ENCODE measurements at places on chromosomes 3 and 15.

GRCh38 chr3:179081885-179082284 lies 10.3 kb upstream of the ZMAT3 start:
- DNase-seq, result no peak

GRCh38 chr15:32794973-32795372 lies 77.2 kb downstream of the GREM1 start:
- DNase-seq, result no peak

- DNase-seq, result no peak
Measured at GRCh38 chr15:61216519-61216918, 12.6 kb downstream of the RORA start.

DNA sequence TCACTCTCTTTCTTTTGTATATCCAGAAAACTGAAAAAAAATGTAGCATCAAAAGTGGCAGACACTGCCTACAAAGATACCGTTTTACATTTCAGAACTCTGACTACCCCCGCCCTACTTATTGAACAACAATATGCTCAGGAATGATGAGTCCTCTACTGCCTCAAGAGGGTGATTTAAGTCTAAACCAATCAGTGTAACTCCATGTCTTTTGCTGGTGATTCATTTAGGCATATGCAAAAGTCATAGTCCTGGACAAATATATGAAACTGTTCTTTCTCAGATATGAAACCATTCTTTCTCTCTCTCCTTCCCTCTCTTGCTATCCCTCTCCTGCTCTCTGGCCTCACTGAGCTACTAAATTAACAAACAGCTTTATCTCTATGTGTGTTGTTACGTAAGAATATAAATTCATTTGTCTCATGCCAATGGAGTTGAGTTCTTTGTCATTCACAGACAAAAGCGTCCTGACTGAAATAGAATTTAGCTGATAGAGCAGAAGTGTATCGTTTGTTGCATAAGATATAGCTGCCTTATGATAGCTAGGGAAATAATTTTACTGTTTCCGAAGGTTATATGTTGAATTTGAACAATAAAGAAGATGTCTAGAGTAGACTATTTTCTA lies 133.7 kb upstream of the OSTN start:
- DNase-seq, result no peak

DNA sequence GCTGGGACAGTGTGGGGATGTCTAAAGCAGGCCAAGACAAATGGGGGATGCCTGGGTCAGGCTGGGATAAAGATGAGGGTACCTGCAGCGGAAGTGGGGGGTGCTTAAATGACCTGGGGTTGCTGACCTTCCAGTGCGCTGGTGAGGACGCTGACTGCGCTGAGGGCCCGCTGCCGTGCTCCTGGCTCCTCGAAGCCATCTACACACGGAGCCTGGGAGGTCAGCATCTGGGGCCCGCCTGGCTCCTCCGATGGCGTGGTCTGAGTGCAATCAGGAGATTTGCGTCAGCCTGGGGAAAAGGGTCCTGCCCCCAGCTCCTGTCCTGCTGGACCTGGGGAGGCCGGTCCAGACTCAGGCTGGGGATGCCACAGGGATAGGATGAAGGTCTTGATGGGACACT lies 50.7 kb downstream of the SCN5A start:
- DNase-seq, result no peak

DNA sequence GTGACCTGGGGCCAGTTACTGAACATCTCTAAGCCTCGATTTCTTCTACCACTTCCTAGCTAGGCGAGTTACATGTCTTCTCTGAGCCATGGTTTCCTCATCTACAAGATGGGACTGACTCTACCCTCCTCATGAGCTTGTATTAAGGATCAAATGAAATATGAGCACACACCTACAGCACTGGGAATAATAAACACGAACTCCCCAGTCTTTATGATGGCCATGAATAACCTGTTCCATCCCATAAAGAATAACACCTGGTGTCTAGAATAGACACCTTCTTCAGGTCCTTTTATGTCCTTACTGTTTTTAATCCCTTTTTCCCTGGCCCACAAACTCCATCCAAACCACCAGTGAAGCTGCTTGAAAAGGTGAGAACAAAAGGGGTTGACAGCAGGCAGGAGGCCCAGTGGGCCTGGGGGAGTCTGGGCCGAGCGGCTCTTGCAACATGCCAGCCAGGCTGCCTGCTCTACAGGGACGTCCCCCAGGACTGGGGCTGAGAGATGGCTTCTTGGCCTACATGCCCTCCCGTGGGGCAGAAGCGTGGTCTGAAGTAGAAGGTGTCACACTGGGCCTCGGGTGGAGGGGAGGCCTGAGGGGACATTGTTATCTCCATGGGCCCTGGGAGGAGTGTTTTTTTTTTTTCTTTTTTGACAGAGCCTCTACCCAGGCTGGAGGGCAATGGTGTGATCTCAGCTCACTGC lies 178.2 kb downstream of the RAB11A start:
- DNase-seq, result no peak

DNA sequence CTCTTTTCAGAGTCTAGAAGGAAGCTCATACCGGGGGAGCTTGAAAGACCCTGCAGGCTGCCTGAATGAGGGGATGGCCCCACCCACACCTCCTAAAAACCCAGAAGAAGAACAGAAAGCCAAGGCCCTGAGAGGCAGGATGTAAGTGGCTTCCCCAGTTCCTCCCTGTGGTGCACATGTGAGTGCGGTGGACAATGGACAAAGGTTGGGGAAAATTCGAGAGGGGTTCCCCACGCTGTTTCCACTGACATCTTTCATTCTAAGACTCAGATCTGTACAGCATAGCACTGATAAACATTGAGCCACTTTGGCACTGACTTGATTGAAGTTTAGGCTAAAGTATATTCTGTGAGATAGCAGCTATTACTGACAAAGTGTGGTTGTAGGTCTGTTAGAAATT lies 79.5 kb upstream of the UMPS start:
- no peak for DNase-seq

GRCh38 chr15:48888836-48889235 lies 10.9 kb downstream of the EID1 start:
- DNase-seq, result no peak

- no peak for DNase-seq
Measured at GRCh38 chr15:76795217-76795616, 109.9 kb downstream of the SCAPER start.

- no peak for DNase-seq
Measured at GRCh38 chr3:182710557-182711157, 82.6 kb upstream of the ATP11B start.

DNA sequence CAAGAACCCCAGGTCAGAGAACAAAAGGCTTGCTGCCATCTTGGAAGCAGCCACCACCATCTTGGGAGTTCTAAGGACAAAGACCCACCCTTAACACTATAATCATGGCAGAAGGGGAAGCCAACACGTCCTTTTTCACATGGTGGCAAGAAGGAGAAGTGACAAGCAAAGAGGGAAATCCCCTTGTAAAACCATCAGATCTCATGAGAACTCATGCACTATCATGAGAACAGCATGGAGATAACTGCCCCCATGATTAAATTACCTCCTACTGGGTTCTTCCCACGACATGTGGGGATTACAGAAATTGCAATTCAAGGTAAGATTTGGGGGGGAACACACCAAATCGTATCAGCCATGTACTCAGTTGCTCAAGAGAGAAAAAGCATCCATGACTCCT lies 21.1 kb upstream of the GBE1 start:
- DNase-seq, result no peak

- DNase-seq, result no peak
Measured at GRCh38 chr3:183527428-183528379, 27.8 kb downstream of the KLHL6 start.

DNA sequence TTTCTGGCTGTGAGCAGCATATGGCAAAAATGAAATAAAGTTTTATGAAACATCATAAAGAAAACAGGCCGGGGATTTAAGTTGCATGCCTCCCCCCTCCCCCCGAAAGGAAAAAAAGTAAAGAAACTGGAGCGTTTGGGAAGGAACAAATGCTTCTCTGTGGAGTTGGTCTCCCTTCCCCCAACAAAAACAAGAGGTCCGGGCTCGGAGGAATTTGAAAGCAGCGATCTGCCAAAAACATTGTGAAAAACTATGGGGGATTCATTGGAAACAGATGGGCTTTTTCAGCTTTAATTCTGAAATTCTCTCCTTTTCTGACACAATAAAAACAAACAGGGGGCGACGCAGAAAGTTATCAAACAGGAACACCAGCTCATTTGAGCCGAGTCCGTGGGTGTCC lies 17.0 kb downstream of the RGMA start:
- DNase-seq, result no peak

DNA sequence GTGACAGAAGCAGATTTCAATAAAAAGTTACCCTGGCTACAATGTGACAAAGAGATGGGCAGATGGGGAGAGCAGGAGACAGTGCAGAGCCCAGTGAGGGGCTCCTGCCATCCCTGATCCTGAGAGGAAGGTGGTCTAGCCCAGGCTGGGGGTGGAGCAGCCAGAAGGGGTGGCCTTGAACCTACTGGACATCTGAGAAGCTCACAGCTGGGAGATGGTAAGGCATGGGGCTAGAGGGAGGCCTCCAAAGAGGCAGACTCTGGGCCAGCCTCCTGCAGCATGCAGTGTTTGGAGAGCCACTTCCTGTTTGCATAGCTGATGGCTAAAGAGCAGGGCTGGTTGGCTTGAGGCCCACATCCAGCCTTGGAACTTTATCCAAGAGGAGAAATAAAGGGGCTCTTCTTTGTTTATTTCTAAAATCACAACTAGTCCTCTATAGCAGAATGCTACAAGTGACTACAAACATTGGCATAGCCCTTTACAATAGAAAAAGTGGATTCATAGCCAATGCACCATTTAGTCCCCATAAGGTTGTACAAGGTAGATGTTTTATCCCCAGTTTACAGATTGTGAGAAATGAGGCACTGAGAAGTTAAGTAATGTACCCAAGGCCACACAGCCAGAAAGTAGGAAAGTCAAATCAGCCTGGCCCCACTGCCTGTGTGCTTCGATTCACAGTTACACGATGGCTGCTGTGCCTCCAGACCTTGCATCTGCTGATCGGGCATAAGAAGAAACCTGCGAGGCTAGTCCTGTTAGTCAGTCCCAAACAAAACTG lies 4.6 kb downstream of the EFCC1 start:
- DNase-seq, result no peak

GRCh38 chr15:99590913-99591646 lies 25.3 kb downstream of the MEF2A start:
- no peak for DNase-seq

DNA sequence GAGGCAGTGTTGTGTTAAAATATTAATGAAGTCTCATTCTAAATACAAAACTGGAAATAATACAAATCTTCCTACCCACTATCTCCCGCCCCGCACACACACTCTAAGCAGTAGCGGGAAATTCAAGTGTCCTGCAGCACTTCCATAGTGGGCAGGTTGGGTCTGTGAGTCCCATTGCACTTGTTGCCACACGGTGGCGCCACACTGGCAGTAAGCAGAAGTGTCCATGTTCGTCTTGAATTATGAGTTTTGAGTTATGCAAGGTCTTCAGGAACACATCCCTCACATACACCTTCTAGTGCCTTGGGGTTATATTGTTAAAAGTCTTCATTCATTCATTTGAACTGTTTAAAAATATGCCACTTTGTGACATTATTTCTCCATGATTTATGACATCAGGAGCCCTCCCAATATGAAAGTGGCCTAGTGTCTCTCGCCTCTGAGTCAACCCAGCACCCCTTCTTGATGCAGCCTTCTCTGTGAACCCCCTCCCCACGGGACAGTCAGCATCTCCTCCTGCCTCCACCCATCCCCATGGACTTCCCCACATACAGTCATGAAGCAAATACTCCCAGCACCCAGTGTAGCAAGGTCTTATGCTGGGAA lies 17.6 kb upstream of the CCDC174 start:
- DNase-seq, result peak; percentile 11

- DNase-seq, result no peak
Measured at GRCh38 chr3:106345353-106346027, 476.7 kb upstream of the CBLB start.

- no peak for DNase-seq
Measured at GRCh38 chr3:9721700-9722060, 9.9 kb upstream of the BRPF1 start.

DNA sequence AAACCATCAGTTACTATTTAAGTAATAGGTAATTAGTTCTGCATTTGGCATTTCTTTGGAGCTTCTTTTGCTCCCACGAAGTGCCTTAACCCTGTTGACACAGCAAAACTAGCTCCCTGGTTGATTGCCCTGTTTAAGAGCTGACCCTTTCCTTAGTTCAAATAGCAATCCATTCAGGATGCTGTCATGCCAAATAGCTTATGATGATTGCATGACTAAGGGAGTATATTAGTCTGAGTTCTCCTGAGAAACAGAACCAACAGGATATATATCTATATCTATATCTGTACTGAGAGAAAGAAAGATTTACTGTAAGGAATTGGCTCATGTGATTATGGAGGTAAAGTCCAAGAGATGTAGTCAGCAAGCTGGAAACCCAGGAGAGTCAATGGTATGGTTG lies 50.3 kb upstream of the SPRED1 start:
- no peak for DNase-seq

GRCh38 chr15:52193321-52193720 lies 2.1 kb upstream of the GNB5 start:
- DNase-seq, result no peak

DNA sequence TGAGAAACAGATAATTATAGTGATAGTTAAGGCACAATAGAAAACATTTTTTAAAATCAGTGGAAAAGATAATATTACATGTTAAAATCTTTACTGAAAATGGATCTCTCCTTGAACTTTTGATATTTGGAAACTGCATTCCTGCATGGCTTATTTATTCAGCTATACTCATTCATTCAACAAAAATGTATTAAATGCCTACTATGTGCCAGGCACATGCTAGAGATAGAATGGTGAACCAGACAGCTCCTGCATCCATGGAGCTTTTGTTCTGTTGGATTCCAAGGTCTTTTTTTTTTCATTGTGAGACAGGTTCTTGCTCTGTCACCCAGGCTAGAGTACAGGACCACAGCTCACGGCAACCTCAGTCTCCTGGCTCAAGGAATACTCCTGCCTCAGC lies 4.5 kb downstream of the PXK start:
- DNase-seq, result no peak

- no peak for DNase-seq
Measured at GRCh38 chr3:194135516-194135805, 487 bp upstream of the HES1 start.

GRCh38 chr3:143810953-143811265 lies 37.4 kb downstream of the SLC9A9 start:
- DNase-seq, result no peak

DNA sequence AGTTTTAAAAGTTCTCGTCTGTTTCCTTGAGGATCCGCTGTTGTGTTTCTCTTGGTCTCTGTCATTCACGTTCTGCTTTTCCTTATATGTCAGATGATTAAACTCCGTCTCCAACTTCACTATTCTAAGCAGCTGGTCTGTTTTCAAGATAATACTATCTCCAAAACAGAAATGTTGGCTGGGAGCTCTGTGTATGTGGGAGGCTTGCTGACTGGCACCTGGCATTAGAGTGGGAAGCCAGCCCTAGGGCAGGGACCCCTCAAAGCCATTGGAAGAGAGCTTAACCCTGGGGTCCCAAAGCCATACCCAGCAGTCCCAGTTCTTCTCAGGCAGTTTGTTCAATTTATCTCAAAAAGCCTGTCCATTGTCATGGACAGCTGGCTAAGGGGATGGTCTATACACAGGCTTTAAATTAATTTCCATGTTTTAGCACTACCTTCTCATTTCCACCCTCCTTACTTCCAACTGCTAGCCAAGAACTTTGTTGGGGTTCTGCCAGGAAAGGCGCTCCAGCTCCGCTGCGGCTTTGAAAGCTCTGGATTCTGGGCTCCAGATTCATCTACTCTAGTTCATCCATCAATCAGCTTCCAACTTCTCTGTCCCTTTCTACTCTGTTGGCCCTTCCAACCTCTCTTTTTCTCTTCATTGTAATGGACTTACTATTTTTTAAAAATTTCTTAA lies 9.2 kb downstream of the BTBD1 start:
- DNase-seq, result no peak

GRCh38 chr3:170734043-170734734 lies 135.8 kb downstream of the RPL22L1 start:
- DNase-seq, result no peak

- no peak for DNase-seq
Measured at GRCh38 chr3:78878011-78878410, 889.8 kb downstream of the ROBO1 start.

All from stimulated activated CD4-positive, alpha-beta T cell treated with anti-CD3 and anti-CD28 coated beads, TNF-alpha, amount 100 ng/mL, for 48 hours (primary cell).